Activated naive CD8-positive, alpha-beta T cell treated with anti-CD3 and anti-CD28 coated beads, Interleukin-2, amount 10 ng/mL, durations not matched to agents 7 days and 5 days (primary cell): ENCODE measurements at places on chromosomes 11 and 22. TPM values are rescaled to one million over a fixed set of nuclear protein-coding genes. Genes with fewer than 3 reads are reported as not detected.

The VWA5A gene
- 7.7 TPM for total RNA-seq

The CHADL gene
- total RNA-seq: 0.83 TPM

- no peak for DNase-seq
- no peak overlapping the region for H3K27ac ChIP-seq
- H3K36me3 ChIP-seq: no peaks in the 10 kb centered on the region
- no peaks in the 10 kb centered on the region for H3K4me1 ChIP-seq
- no peaks in the 10 kb centered on the region for H3K27me3 ChIP-seq
Observed at GRCh38 chr22:43501878-43502277, 90.1 kb downstream of the MPPED1 start.

The C11orf86 gene
- not detected for total RNA-seq

DNA sequence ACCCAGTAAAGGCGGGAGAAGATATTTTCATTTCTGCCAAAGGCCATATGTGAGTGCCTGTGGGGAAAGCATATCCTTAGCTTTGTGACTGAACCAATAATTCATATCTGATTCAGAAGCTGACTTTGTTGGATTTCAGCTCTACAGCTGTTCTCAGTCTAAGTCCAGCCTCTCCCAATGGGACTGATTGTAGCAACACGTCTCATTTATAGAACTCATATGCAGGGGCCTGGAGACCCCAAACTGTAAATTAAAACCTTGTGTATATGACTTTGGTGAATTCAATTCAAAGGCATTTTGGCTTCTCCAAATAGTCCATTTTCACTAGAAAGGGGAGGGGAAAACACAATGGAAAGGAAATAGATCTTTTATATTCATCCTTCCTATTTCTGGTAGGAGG is 250.4 kb upstream of the SORL1-AS1 start:
- no peaks in the 10 kb centered on the region for H3K4me1 ChIP-seq
- no peaks in the 10 kb centered on the region for H3K36me3 ChIP-seq
- no peak overlapping the region for H3K4me3 ChIP-seq
- DNase-seq: no peak

The YWHAH gene
- total RNA-seq: 159 TPM

GRCh38 chr11:18727479-18728236 is 1.7 kb upstream of the IGSF22 start:
- no peak overlapping the region for H3K27ac ChIP-seq
- no peak for DNase-seq
- no peaks in the 10 kb centered on the region for H3K36me3 ChIP-seq
- no peak overlapping the region for H3K4me3 ChIP-seq

The SERHL2 gene
- 2.2 TPM for total RNA-seq

- H3K27me3 ChIP-seq: peaks cover 6% of the 10 kb centered on the region
- peak overlapping the region; percentile 16 for H3K27ac ChIP-seq
- peaks cover 1% of the 10 kb centered on the region for H3K36me3 ChIP-seq
Observed at GRCh38 chr11:75262436-75262835, 21.9 kb downstream of the TPBGL start.

DNA sequence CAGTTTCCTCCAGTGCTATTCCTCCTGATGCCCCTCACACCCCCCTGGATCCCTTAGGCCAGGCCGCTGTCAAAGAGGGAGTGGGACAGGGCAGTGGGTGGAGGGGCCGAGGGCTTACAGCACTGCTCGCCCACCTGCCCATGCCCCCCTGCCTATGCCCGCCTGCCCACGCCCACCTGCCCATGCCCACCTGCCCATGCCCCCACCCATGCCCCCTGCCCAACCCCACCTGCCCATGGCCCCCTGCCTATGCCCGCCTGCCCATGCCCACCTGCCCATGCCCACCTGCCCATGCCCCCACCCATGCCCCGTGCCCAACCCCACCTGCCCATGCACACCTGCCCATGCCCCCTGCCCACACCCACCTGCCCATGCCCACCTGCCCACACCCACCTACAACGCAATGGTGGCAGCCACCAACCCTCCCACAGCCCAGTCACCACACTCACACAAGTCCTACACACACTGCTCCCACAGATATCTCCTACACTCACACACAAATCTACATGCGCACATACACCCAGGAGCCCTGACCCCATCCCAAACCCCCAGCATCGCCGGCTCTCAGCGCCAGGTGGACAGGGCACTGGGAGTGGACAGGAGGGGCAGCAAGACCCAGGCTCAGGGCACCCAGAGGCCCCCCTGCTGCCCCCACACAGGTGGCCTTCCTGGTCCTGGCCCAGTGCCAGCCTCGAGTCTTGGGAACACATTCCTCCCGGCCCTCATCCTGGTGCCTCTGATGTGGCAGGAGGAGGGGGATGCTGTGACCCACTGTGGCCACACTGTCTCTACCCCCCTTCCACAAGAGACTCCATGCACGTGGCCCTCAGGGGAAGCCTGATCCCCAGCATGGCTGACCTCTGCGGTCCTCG is 61.8 kb downstream of the CYTH4 start:
- H3K27ac ChIP-seq: no peak overlapping the region
- no peak for DNase-seq
- H3K36me3 ChIP-seq: no peaks in the 10 kb centered on the region
- no peak overlapping the region for H3K4me3 ChIP-seq

- H3K4me3 ChIP-seq: no peak overlapping the region
- no peaks in the 10 kb centered on the region for H3K4me1 ChIP-seq
- H3K36me3 ChIP-seq: no peaks in the 10 kb centered on the region
- DNase-seq: no peak
- H3K27ac ChIP-seq: no peak overlapping the region
Observed at GRCh38 chr11:8298801-8299786, 35.4 kb upstream of the LMO1 start.
